ENCODE measurements at places on chromosomes 5 and 9.

GRCh38 chr5:14628346-14628745 is 36.2 kb upstream of the OTULIN start:
- DNase-seq, result peak; percentile 46

GRCh38 chr9:89174291-89174690 is 4.3 kb downstream of the SHC3 start:
- DNase-seq, result no peak

GRCh38 chr5:2200261-2200950 is 317.7 kb upstream of the IRX4 start:
- no peak for DNase-seq

DNA sequence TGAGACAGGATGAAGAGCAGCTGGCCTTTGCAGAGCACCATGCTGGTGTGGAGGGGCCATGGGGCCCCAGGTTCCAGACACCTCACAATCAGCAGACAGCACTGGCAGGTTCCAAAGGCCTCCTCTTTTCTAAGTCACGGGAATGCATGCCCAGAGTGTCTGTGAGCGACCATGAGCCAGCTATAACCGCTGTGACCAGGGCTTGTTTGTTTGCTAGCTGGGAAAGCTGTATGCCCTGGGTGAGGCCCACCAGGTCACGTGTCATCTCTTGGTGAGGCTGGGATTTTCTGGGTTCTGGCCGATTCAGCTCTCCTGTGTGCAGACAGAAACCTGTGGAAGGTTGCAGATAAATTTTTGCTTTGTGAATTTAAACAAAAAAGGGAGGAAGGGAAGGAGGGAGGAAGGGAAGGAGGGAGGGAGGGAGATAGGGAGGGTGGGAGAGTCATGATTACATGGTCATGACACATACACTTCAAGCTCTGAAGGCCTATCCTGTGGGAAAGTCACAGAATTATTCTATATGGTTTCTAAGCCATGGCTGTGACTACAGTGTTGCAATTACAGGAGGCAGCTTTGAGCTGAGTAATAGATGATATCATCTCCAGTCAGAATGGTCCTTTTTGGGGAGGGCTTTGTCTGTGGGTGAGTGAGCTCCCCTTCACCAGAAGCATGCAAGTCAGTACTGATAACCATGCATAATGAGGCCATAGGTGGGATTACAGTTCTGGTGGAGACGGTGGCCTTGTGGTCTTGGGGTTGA is 37.2 kb downstream of the PAPPA start:
- no peak for DNase-seq

- DNase-seq, result no peak
These were observed 1.3 kb downstream of the LVRN start for GRCh38 chr5:115963566-115963965.

GRCh38 chr9:116030517-116030916 is 123.1 kb upstream of the PAPPA start:
- DNase-seq, result no peak

DNA sequence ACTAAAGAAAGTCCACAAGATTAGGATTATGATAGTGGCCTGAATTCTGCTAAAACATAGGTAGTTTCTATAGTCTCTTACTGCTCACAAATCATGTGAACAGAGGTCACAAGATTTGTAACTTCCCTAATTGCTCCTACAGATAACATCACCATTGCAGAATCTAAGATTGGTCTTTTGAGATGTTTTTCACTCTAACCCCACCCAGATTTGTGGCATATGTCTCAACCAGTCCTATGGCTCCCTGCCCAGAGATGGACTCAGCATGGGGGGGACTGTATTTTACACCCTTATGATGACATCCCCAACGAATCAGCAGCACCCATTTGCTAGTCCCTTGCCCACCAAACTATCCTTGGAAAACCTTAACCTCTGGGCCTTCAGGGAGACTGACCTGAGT is 1046.2 kb downstream of the CDH12 start:
- no peak for DNase-seq

- no peak for DNase-seq
These were observed 197.6 kb upstream of the RASA1 start for GRCh38 chr5:87069974-87070608.

- DNase-seq, result no peak
These were observed 240.3 kb downstream of the TLE4 start for GRCh38 chr9:79812099-79812498.

DNA sequence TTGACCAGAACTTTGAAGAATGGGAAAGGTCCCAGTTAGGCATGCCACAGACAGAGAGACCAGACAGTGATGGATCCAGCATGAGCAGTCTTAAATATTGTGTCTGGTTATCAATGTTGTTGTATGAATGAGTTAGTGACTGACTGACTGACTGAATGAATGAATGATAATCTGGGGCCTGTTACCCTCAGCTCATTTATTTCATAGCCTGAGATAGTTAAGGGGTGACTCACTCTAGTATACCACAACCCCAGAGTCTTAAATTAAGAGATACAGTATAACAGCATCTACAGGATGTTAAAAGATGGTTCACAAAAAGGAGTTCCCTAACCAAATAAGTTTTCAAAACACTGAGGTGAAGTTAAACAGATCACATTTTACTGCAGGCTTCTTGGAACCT is 133.5 kb downstream of the SGCD start:
- no peak for DNase-seq
